ENCODE measurements at places on chromosomes 4 and X.

DNA sequence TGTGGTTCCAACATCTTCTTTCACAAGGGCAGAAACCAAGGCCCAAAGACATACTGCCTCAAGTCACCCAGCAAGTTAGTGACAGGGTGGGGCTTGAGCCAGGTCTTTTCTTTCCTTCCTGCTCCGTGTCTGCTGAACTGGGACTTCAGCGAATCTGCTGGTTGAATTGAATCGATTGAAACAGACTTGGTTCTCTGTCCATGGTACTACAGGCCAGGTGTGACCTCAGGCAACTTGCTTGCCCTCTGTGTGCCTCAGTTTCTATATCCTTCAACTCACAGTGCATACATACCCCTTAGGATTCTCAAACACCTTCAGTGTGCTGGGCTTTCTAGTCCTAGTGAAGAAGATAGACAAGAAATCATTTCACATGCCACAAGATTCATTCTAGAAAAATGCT is 2.0 kb upstream of the ABLIM2 start:
- no peak for DNase-seq

- DNase-seq = no peak
Observed at GRCh38 chrX:124194901-124195300, 137.6 kb upstream of the TEX13D start.

GRCh38 chr4:105194328-105195231 is 47.9 kb downstream of the TET2 start:
- DNase-seq = no peak

- DNase-seq = peak; percentile 3
Observed at GRCh38 chr4:151912632-151913031, 151.8 kb upstream of the GATB start.

DNA sequence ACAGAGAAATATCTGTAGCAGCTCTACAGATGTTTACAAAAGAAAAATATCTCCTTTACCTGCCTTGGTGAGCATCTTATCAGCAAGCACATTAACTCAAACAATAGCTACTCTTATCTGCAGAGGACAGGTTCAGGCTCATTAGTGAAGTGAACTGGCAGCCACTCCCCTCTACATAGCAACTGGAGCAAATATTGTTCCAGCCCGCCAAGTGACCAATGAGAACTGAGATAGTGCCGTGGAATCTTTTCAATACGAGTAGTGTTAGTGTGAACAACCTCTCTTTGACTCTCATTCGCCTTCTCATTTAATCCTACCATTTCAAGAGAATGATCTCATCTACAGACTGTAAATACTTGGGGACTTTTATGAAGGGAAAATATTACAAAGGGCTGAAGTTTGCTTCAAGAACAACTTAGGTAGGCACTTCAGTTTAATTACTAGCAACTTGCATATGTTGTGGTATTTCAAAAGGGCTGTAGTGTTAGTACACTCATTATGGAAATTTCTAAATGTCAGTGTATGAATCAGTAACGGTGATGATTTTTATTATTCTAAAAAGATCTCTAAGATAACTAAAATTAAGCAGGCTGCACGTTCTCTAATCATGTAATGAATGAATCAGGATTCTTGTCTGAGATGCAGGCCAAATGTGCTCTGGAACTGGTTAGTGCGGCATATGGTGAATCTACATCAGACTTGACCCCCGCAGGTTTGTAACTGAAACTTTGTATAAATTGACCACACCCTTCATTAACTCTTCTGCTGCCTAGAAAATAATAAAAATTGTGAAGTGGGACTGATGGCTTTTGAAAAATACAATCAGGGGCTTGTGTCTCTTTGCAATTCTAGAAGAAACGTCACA is 72.4 kb downstream of the PALLD start:
- DNase-seq = no peak

GRCh38 chr4:8553991-8554405 is 26.2 kb upstream of the GPR78 start:
- DNase-seq = no peak

DNA sequence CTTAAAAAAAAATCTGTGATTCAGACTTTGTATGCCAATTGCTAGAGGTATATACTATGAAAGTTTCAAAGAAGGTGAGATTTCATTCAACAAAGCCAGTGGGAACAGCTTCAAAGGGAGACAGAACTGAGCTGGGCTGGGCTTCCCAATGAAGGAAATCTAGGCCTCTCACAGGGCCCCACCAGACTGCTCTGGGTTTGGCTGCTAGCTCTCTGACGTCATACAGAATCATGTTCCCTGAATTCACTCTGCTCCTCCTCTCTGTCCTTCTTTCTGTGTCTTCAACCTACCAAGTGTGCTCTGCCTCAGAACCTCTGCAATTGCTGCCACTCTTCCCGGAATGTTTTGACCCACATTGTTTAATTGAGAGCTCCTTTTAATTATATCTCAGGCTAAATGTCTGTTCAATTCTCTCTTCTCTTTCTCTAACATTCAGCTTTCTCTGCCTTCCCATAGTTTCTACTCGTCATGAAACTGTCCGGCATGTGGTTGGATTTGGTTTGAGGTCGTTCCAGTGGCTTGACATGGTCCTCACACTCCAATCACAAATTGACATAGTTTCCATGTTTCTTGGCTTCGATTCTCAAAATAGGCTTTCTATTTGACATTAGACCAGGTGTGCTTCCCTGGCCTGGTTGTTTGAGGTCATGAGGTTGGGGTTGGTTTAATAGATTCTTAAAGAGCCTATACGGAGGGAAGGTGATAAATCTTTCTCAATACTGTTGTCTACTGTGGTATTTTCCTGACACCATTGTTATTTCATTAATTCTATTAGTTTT is 282.1 kb upstream of the EMCN start:
- no peak for DNase-seq

DNA sequence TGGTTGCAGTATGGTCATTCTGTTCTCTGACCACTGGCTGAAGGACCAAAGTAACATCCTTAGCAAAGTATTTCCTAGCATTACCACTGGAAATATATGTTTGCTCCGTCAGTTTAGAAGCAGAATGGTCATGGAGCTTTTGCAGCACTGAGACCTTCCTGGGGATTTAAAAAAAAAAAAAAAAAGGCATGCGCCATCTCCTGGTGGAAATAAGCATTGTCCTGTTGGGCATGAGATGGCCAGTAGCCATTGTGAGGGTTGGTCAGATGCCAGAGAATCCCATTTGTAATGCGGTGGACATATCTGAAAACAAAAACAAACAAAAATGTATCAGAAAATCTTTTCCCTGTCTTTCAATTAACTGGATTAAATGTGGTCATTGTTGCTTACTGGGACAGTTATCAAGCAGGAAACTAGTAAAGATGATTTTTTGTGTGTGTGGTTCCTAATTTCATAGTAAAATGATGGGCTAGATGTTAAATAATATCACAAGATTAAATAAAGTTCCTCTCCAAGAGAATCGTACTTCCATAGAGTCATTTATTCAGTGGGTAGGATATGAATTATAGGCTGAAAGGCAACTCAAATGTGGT is 139.6 kb downstream of the SOWAHB start:
- peak; percentile 16 for DNase-seq

- DNase-seq = no peak
Observed at GRCh38 chrX:12319992-12320391, 181.7 kb downstream of the FRMPD4 start.

- no peak for DNase-seq
Observed at GRCh38 chr4:89610236-89610635, 226.7 kb downstream of the SNCA start.

DNA sequence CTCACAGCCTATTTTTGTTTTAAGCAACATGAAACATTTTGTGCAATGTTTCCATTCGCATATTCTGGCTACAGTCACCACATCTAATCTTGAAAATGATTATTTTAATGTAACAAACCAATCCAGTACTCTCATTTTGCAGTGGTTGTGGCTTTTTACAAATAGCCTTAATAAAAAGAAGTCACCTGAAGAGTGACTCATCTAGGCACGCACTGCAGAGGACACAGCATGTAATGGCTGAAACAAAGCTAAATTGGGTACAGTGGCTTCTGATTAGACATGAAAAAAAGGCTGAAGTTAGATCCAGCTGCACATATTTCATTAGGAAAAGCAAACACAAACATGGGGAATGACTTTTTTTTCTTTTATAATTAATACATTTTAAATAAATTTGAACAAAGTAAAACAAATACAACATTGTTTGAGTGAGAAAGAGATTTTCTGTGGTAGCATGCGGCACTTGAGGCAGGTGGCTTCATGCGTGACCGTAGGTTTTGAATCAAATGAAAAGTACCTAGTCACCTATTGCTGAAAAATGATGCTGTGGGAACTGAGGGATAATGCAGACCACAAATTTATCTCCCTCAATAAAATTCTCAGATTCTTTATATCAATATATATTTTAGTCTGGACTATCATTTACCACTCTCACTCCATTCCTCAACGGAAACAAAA is 240.8 kb upstream of the DDX53 start:
- DNase-seq = no peak

- DNase-seq = no peak
Observed at GRCh38 chr4:57504139-57504538, 394.0 kb upstream of the IGFBP7 start.

- DNase-seq = no peak
Observed at GRCh38 chr4:75715105-75715799, 9.1 kb upstream of the USO1 start.

DNA sequence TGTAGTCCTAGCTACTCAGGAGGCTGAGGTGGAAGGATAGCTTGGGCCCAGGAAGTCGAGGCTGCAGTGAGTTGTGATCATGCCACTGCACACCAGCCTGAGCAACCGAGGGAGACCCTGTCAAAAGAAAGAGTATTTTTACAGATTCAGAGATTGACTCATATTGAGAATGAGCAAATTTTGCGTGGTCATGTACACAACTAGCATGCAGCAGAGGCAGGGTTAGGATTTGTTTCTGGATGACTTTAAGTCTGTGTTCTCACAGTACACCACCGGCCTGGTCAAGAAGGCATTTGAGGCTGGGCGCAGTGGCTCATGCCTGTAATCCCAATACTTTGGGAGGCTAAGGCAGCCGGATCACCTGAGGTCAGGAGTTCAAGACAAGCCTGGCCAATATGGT is 44.8 kb upstream of the CBR4 start:
- DNase-seq = no peak

DNA sequence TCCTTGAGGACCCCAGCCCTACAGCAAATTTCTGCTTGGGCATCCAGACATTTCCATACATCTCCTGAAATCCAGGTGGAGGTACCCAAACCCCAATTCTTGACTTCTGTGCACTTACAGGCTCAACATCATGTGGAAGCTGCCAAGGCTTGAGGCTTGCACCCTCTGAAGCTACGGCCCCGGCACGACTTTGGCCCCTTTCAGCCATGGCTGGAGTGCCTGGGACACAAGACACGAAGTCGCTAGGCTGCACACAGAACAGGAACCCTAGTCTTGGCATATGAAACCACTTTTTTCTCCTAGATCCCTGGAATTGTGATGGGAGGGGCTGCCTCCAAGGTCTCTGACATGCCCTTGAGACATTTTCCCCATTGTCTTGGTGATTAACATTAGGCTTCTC is 1417.7 kb downstream of the ARAP2 start:
- DNase-seq = no peak

DNA sequence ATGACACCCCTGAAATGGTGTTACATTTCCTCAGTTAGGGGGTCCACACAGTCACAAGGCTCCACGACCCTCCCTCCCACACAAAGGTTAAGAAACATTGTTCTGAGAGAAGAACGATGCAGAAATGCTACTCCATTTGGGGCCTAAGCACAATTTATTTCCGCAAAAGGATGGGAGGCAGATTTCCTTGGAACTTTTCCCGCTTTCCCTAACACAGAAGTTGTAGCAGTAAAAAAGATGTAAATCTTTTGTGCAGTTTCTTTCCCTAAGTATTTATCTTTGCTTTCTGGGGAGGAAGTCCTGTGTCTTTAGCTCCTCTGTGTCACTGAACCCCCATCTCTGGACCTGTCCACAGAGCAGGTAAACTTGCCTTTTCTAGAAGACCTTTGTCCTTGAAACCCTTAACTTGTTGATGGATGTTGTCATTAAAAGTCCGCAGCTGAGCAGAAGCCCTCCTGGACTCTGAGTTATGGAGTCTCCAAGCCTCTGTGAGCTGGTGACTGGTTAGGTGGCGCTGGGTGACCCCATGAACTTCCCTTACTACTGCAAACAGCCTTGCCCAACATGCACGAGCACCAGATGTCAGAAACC is 67.2 kb upstream of the SHISA3 start:
- DNase-seq = no peak

DNA sequence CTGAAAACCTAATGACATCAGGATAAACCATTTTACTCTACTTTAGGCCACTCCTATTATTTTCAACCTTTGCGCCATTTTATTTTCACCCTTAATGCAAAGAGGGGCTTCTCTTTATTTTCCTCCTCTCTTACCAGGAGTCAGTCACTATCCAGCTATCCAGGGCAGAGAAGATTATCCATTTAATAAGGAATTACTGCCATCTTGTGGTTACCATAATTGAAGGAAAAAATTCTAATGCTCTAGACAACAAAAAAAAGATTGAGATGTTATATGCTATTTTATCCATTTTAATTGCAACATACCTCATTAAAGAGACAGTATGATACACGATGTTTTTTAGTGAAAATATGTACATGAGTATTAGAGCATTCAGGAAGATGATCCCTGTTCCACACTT is 514.5 kb upstream of the FAM241A start:
- no peak for DNase-seq

All from NT2/D1 (cell line).